Heart left ventricle (tissue), 16 donors: ENCODE measurements at places on chromosomes 5 and 9. TPM values are rescaled to one million over a fixed set of nuclear protein-coding genes. Genes with fewer than 3 reads are reported as not detected.

Gene SLCO6A1
- not detected for total RNA-seq

Gene ENG
- 127 TPM for total RNA-seq

Gene STPG3
- 0.23 TPM for total RNA-seq

Gene SLC45A2
- not detected for total RNA-seq

Gene PAM
- total RNA-seq: 979 TPM

Gene TMEM174
- total RNA-seq: not detected

Gene FAM221B
- not detected for total RNA-seq

Gene PCSK1
- total RNA-seq: not detected

Gene CCIN
- 0.20 TPM for total RNA-seq

Gene FABP6
- total RNA-seq: 3.9 TPM

Gene C9orf153
- total RNA-seq: 0.21 TPM

Gene ADGRD2
- total RNA-seq: not detected

Gene HAPLN1
- 0.38 TPM for total RNA-seq

DNA sequence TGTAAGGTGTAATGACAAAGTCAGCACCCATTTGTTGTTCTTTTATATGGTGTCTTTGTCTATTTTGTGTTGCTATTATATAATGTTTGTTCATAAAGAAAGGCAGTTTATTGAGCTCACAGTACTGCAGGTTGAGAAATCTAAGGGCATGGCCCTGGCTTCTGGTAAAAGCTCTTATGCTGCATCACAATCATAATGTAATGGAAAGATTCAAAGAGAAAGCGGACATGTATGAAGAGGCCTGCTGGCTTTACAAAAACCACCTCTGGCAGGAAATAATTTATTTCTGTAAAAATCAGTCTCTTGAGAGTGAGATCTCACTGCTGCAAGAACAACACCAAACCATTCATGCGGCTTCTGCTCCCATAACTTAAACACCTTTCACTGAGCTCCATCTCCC lies 746.7 kb upstream of the FAM174A start:
- DNase-seq: no peak

DNA sequence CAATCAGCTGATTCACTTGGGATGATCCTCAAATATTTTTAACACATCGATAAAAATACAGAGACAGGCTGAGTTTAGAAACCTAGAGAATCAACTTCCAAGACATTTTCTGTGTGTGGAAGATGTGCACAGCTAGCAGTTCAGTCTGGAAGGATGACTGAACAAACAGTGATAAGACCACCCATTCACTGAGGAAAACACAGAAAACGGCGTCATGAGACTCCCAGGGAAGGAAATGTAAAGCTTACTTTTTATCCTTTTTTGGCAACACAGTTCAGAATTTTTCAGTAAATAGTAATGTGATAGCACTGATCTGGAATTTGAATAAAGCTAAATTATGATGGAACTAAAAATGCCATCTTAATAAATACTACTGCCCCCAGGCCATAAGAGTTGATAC lies 277.6 kb downstream of the SEMA5A start:
- DNase-seq: no peak

DNA sequence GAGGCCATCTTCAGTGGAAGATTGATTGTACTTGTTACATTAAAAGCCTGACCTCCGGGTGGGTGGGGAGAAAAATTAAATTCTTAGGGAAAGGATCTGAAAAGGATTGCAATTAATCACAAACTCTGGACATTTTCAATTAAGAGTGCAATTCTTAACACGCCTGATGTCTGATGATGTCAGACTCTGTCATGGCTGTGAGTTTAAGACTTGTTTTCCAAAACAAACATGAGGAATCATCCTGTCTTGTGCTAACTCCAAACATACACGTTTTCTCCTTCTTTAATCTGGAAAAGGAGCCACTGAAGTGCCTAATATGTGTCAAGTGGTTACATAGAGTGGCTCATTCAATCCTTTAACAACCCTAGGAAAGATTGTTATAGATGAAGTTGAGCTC lies 60.4 kb upstream of the SMIM23 start:
- DNase-seq: no peak

- DNase-seq: no peak
Observed at GRCh38 chr9:18688581-18689565, 214.9 kb downstream of the ADAMTSL1 start.

GRCh38 chr5:58327289-58327688 lies 132.6 kb downstream of the PLK2 start:
- no peak for DNase-seq

- no peak for DNase-seq
Observed at GRCh38 chr5:101720033-101720432, 576.1 kb downstream of the SLCO4C1 start.

GRCh38 chr5:171308453-171309275 lies at the start of gene TLX3:
Gene TLX3 (plus strand): TSS chr5:171309248. CDS start chr5:171309366, 118 bp downstream.
- DNase-seq: no peak

GRCh38 chr5:98769210-98769958 lies 4.1 kb upstream of the RGMB start:
- peak; percentile 32 for DNase-seq

GRCh38 chr9:114606068-114606467 lies 5.0 kb upstream of the TMEM268 start:
- DNase-seq: no peak

DNA sequence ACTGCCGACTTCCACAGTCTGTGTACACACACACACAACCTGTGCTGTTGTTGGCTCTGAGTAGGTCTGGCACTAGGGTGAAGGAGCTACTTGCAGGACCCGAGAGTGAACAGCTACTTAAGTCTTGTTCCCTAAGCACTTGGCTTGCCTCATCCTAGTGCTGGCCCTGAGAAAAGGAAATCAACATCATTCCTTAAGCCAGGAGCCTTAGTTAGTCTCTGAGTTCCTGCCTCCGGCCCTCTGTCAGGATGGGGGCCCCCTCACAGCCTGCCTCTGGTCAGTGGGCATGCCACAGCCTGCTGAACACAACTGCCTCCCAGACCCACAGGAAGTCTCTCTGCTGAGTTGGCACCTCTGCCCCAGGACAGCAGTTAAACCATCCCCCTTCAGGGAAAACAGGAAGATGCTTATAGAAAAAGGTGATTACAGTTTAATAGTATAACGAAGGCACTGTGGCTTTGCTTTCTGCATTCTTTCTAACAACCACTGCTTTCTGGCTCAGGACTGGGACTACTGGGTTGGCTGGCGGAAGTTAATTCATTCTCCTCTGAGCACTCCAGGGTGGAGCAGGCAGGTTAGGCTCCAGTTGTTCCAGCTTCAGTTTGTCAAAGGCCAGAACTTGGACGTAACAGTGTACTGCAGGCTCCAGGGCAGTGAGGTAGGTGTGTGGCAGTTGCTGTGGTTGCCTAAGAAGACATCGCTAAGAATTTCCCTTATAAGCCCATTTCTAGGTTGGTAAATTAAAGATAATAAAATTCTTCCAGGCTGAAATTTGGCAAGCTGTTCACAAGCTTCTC lies 2.8 kb downstream of the MAMDC2 start:
- no peak for DNase-seq

GRCh38 chr9:69397384-69398214 lies 72.6 kb downstream of the ENTREP1 start:
- DNase-seq: no peak

DNA sequence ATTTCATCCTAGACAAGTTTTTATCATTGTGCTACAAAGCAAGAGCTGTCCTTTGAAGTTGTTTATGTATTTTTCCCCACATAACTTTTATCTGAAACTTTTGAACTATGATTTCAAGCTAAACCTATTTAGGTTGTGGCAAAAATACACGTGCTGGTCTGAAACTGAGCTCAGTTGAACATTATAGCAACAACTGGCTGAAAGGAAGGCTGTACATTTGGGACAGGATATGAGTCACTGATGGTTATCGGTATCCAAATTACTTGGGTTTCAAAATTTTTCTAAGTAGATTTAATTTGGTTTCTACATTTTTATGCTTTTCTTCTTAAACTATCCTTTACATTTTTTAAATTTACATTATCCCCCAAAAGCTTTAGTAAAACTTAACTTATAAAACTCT lies 627.3 kb upstream of the NUDT12 start:
- no peak for DNase-seq

GRCh38 chr5:39680213-39680612 lies 255.4 kb upstream of the DAB2 start:
- no peak for DNase-seq

DNA sequence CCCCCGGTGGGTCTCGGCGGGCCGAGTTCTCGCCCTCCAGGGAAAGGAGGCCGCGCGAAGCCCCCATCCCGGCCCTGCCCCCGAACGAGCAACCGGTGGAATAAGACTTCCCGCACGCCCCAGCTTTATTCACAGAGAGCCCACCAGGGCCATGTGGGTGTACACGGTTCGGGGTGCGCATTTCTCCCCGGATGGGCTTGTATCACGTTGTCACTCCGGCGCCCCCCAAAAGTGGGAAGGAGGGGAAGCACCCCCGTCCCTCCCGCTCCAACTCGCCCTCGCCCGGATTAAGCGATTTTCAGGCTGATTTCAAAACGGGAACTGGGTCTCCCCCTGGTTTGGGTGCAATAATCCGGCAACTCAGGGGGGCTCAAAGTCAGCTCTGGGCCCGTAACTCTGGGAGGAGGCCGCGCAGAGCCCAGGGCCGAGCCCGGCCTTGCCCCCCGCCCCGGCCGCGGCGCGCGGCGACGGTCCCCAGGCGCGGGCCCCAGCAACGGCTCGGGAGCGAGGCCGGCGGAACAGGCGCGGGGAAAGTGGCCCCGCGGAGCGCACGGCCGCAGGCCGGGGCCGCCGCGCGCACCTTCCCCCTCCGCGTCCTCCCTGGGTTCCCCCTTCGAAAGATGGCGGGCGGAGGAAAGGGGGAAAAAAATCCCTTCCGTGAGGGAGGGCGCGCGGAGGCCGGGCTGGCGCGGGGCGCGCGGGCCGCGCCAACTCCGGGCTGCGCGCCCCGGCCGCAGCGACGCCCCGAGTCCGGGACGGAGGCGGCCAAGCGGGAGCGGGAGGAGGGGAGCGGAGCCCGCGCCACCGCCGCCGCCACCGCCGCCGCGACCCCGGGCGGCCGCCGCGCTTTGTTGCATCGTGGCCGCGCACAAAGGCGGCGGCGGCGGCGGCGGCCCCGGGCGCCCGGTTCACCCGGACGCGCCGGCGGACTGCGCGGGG lies 644 bp downstream of the BRD3 start:
- no peak for DNase-seq

DNA sequence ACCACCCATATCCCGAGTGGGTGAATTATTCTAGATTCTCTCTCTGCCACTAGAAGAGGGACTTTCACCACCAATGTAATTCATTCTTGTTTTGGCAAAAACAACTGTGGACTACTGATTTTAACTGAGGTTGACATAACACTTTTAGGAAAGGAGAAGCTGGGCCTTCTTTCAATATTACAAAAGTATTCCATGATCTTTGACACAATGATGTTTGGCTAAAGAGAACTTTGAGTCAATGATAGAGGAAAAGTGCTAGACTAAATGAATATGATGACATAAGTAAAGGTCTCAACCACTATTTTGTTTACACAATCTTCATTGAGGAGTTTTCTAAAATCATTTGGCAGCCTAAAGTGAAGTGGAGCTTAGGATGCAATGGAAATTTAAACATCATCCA lies 336.9 kb upstream of the PDE4D start:
- DNase-seq: no peak

- peak; percentile 49 for DNase-seq
Observed at GRCh38 chr5:114360816-114361723, 800 bp upstream of the KCNN2 start.

DNA sequence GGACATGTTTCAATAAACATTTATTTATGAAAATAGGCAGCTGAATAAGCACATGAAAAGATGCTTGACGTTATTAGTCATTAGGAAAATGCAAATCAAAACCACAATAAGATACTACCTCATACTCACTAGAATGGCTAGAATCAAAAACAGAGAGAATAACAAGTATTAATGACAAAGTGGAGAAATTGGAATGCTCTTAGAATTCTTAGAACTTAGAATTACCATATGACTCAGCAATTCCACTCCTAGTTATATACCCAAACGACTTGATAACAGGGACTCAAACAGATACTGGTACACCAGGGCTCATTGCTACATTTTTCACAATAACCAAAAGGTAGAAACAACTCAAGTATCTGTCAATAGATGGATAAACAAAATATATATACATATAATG lies 15.1 kb upstream of the TRIM36 start:
- DNase-seq: no peak

- DNase-seq: no peak
Observed at GRCh38 chr5:73729329-73729728, 103.3 kb downstream of the ARHGEF28 start.
